Activated naive CD4-positive, alpha-beta T cell (primary cell): ENCODE measurements at places on chromosomes 2 and 18.

DNA sequence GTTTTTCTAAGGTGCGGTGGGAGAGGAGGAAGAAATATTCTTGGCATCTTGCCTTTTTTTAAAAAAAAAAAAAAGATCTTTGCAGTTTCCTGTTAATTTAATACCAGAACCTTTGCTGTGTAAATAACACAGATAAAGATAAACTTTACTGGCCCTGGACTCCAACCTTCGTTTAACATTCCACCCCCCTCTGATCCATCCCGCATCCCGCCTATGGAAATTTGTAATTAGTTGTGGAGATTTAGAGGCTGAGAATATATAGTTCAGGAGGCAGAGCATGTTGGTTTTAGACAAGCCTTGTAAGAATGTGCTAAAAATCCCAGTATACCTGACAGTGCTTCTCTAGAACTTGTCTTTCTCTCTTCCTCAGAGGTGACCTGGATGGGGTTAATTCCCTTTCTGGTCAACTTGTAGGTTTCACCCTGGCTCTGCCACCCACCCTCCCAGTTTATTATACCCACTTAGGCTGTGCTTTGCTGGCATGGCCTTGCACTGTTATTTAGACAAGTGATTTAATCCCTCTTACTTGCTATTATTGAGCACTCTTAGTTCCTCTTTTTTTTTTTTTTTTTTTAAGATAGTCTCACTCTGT lies 2.9 kb upstream of the C2orf72 start:
- DNase-seq, result no peak

DNA sequence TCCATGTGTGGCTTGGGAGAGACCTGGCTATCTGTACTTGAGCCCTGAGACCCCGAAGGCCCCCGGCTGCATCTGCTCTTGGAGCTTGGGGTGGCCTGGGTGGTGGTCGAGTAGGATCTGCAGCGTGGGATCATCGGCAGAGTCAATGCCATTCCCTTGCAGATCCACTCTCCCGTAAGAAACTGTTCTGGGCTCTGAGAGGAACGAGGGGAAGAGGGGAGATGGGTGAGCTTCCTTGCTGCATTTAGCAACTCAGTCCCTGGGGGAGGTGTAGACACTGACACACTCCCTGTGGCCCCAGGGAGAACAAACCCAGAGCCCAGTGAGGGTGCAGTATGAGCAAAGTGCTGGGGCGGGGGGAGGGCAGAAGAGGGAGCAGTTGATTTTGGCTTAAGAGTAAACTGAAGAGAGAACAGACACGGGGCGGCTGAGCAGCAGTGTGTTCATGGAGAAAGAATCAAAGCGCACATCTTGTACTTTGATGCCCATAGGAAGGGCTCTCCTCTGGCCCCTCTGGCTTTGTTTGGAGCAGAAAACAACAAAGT lies 8.5 kb downstream of the GREB1 start:
- no peak for DNase-seq

DNA sequence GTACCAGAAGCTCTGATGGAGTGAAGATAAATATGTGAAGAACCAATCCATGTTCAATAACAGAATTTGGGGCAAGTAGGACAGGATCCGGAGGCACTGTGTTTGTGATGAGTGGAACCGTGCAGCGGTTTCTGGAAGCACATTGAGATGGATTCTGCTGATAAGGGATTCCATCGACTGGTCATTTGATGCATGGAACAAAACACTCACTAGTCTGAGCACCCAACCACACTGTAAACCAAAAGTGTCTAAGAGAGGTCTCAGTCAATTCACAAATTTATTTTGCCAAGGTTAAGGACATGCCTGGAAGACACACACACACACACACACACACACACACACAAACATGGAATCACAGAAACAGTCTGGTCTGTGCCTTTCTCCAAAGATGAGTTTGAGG lies 459.5 kb downstream of the FBXO15 start:
- DNase-seq, result no peak

DNA sequence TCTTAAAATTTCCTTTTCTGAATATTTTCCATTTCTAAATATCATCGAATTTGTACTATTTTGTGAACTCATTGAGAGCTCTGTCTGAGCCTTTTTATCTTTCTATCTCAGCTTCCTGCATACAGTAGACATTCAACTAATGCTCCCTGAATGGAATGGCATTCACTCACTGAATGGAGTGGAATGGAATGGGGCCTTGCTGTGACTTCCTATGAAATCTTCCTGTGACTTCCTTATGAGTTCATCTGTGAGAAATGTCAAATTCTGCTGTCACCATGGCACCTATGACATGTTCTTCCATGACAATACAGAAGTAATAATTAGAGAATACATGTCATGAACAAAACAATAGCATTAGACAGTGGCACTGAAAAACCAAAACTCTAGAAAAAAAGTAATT lies 199.6 kb downstream of the NR4A2 start:
- DNase-seq, result no peak

DNA sequence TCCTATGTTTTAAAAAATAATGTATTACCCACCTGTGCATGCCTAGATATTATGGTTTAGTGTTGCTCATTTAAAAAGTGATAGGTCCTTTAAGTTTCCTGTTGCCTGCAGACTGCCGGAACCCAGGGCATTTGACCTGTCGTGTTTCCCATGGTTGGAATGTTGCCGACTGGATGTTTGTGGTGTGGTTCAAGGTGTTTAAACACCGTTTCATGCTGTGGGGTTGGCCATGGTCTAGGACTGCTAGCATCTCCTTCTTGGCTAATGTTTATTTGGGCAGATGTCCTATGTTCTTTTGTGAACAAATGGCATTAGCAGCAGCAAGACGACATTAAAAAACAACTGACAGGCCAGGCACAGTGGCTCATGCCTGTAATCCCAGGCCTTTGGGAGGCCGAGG lies 92.9 kb upstream of the LMAN1 start:
- no peak for DNase-seq

DNA sequence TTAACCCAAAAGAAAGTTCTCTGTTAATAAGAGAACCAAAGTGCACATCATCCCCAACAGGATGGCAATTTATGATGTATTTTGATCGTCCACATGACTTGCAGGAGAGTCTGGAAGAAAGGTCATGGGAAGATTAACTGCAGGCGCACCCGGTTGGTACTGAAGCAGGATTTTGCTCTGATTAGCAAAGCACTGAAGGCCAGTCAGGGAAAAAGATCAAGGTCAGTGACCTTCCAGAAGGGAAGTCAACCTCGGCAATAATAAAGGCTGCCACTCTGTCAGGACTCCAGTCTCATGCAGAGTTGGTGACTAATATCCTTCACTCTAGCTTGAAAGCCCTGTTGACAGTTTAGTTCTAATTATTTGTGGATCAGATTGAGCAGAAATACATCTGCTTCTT lies 432.7 kb upstream of the RAB12 start:
- no peak for DNase-seq

DNA sequence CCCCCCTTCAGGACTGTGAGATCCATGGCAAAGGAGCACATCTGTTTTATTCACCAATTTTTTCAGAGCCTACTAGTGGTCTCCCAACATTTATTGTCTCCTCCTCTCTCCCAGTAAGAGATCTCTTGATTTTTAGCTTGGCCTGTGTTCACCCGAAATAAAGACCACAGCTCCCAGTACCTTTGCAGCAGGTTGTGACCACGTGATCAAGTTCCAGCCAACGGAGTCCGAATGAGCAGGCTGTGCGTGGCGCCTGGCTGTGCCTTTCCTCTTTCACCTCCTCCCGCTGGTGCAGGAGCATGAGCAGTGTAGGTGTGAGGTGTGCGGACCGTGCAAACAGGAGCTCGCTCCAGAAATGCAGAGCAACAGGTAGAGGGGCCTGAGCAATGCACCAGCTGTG lies 143.6 kb upstream of the GLI2 start:
- DNase-seq, result no peak

DNA sequence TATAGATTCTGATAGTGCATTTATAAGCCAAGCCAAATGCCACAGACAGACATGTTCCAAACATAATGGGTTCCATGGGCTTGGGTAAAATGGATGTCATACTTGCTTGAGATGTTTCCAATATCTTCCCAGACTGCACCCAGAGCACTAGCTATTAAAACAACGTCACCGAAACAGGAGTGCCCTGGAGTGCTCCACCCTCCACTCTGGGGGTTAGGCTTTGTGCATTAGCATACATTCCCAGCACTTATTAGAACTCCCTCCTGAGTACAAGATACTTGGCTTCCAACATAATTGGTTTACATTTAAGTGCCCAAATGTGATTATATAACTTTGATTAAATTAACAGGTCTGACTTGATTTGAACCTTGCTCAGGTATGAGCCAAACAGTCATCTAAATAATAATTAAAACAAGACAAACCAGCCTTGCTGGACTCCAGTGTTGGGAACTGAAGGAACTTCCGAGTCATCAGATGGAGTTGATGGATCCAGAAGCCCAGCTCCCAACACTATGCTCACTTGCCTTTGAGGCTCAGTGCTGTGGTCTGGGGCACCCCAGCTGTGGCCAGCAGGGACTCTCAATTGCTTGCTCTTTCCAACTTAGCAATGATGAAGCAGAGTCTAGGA lies 60.5 kb upstream of the LGALSL start:
- DNase-seq, result no peak

DNA sequence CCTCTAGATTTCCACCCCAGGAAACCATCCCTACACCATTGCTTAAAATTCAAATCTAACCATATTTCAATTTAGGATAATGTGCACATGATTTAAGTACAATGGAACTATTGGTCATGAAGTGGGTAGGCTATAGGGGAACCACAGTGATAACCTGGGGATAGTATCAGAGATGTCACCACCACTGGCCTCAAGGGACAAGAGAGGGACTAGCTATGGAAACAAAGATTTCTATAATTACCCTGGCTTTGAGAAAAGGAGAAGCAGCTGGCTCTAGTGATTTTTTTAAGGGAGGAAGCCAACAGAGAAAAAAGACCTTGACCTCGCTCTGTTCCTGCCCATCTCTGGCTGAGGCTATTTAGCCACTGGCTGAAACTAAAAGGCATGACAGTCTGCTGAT lies 132.0 kb downstream of the MEP1B start:
- DNase-seq, result no peak

GRCh38 chr18:61093965-61094364 lies 239.3 kb upstream of the CDH20 start:
- DNase-seq, result no peak

DNA sequence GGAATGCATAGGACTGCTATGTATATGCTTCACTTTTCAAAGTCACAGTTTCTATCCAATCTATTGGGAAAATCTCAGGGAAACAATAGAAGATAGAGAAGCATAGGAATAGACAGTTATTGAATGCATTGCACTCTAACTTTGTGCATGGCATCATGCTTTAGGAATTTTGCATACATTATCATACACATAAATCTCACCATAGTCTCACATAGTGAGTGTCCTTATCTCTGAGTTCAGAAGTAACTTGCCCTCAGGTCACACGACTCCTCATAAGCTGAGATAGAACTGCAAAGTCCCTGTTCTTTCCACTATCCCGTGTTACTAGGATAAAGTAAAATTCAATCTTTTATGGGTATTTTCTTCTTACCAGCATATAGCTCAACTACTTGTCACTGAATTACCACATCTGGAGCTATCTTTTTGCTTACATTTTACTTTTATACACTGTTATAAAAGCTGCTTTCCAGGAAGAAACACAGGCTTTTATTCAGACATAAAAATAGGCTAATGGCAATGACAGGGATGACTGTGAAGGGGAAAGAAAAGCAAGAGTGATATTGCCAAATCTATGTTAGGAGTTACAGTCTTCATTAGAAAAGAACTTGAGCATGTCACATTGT lies 666.9 kb downstream of the XIRP2 start:
- no peak for DNase-seq

- DNase-seq, result no peak
Observed at GRCh38 chr2:238264072-238264460, 24.2 kb upstream of the HES6 start.

DNA sequence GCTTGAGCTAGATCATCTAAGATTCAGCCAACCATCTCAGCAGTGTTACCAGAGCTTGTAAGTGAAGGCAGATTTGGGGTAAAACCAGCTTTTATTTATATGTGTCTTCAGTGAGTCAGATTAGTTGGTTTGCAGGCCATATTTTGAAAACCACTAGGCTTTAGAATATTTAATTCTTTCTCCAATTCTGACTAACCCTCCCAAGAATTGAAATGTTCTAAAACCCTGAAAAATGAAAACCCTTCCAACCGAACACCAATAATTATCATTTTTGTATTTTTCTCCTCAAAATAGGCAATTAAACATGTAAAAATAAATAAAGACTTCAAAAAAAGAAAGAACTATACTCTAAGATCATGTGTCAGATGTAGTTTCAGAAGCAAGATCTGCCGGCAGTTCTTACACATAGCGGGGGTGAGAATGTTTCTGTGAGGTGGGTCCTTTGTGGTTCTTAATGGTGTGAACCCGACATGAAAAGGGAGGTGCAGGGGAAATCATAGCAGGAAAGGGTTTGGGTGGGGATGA lies 14.2 kb downstream of the PLEK start:
- no peak for DNase-seq

- no peak for DNase-seq
Observed at GRCh38 chr2:222320436-222321395, 21.9 kb upstream of the PAX3 start.

DNA sequence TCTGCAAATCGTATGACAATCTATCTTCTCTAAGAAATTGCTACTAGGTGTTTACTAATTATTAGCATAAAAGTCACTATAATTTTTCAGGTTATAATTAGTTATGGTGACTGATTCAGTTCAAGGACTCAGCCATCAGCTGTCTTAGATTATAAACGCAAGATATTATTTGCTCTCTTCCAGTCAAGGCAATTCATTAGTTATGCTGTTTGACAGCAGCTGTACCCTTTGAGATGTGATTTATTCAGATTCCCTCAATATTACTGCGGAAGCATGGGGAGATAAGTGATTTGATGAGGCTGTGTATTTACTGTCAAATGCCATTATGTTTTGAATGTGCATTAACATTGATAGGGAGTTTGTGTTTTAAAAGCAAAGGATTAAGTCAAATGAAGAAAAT lies 558.9 kb upstream of the FSIP2 start:
- DNase-seq, result no peak

DNA sequence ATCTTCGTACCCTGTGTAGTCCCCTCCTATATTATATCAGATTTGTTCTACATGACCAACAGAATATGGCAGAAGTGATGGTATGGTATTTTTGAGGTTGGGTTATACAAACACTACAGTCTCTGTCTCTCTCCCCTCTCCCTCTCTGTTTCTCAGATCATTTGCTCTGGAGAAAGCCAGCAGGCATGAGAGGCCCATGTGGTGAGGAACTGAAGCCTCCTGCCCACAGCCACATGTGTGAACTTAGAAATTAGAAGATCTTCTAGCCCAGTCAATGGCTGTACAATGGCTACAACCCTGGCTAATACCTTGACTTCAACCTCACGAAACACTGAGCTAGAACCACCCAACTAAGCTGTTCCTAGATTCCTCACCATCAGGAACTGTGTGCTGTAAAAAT lies 250.6 kb downstream of the SMAD2 start:
- no peak for DNase-seq

GRCh38 chr2:150142561-150142960 lies 344.9 kb downstream of the RND3 start:
- DNase-seq, result no peak
